ENCODE measurements at places on chromosomes 13 and 19. TPM values are rescaled to one million over a fixed set of nuclear protein-coding genes. Genes with fewer than 3 reads are reported as not detected.

- DNase-seq, result no peak
Measured at GRCh38 chr13:107881362-107881761, 334.0 kb downstream of the LIG4 start.

DNA sequence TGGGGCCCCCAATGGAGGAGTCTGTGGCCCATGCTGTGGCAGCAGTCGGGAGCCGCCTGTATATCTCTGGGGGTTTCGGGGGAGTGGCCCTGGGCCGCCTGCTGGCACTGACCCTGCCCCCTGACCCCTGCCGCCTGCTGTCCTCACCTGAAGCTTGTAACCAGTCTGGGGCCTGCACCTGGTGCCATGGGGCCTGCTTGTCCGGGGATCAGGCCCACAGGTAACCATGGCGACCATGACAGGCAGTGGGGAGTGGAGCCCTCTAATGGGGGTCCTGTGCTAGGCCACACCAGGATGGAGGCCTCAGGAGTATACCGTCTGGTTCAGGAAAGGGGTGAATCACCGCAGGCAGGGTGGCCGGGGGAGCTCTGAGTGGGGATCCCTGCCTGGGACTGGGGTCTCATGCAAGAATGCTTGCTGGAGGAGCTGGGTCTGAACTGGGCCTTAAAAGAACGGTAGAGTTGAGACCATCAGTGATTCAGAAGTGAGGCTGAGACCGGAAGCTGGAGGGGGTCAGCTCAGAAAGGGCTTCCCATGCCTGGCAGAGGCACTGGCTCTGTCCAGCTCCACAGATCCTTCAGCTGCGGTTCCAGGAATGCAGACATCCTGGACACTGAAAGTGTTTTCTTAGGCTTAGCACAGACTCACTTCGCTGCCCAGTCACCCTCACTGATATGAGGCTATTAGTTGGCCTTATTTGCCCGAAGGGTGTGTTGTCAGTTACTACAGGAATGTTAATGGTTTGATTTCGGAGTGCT is 29.1 kb downstream of the CNFN start:
- DNase-seq, result no peak

GRCh38 chr19:11339254-11340098 is at the start of gene RAB3D:
Gene RAB3D, minus strand, starts transcription at chr19:11339657. Its CDS starts 2,258 bp downstream, at chr19:11337399.
- peak; percentile 64 for DNase-seq

DNA sequence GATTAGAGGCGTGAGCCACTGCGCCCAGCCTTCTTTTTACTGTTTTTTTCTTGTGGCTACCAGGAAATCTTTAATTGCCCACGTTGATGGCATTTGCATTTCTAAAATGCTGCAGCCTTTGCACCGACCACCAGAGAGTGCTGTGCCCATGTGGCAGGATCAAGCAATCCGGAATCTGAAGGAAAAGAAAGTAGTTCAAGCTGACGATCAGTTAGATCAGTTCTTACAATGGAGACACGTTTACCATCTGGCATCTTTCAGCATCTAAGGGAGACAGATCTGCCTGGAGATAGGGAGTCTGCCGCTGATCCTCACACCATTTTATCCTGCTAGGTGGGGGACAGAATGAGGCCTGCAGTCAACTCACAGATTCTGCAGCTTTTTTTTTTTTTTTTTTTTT is 19.9 kb downstream of the TINCR start:
- DNase-seq, result no peak

- no peak for DNase-seq
Measured at GRCh38 chr13:93243375-93244063, 16.9 kb downstream of the GPC6 start.

- DNase-seq, result no peak
Measured at GRCh38 chr19:58468216-58468839, 1.4 kb downstream of the ZNF324 start.

- no peak for DNase-seq
Measured at GRCh38 chr13:38166116-38166515, 183.5 kb upstream of the UFM1 start.

DNA sequence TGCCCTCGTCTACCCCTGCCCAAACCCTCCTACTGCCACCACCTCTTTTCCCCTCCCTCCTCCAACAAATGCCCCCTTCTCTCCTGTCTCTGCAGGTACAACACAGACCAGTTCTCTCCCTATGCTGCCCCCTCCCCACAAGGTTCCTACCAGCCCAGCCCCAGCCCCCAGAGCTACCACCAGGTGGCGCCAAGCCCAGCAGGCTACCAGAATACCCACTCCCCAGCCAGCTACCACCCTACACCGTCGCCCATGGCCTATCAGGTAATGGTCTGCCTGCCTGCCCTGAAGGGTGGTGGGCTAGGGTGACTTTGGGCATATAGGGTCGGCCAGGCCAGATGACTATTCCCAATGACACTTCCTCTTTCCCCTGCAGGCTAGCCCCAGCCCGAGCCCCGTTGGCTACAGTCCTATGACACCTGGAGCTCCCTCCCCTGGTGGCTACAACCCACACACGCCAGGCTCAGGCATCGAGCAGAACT is 6.5 kb upstream of the TIMM50 start:
- peak; percentile 53 for DNase-seq

- no peak for DNase-seq
Measured at GRCh38 chr19:3017923-3018322, 11.2 kb downstream of the TLE2 start.

CDK8 gene
- 11.3 TPM for total RNA-seq

FXYD1 gene
- 1.8 TPM for total RNA-seq

MBD3L1 gene
- total RNA-seq, result not detected

SLAIN1 gene
- 39.0 TPM for total RNA-seq

TSEN34 gene
- total RNA-seq, result 8.9 TPM

LINGO3 gene
- total RNA-seq, result 0.20 TPM

PRR36 gene
- 0.63 TPM for total RNA-seq

All from T-helper 17 cell (primary cell).